Neuronal stem cell (in vitro differentiated cells): ENCODE measurements at places on chromosomes 16 and 17.

- DNase-seq = no peak
Observed at GRCh38 chr17:19456016-19456927, 45.2 kb downstream of the RNF112 start.

DNA sequence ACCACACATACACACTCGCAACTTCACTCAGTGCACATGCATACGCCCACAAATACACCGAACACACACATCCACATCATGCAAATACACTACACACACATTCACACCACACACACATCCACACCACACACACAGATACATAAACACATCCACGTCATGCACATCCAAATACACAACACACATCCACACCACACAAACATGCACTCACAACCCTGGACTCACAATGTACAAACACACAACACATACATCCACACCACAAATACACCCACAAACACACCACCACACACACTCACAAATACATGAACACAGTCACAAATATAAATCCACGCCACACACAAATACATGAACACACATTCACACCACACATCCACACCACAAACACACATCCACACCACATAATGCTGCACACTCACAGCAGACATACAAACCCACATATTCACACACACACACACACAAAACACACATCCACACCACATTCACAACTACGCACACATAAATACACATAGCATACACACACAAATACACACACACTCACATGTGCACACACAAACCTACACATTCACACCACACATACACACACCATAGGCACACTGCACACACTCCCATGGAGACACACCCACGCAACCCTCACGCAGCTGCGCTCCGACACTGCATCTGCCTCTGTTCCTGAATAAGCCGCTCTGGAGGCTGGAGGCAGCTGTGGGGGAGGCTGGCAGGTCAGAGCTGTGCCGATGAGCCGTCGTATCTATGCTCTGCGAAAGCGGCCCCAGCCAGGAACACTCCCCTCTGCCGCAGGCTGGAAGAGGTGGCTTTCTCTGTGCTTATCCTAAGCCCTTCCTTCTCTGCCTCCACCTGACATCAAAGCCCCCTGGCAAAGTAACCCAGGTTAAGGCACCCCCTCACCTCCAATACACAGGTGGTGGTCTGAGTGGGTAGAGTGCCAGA lies 141.8 kb downstream of the GRIN2A start:
- no peak for DNase-seq

GRCh38 chr16:1553946-1554825 lies 20.7 kb downstream of the TMEM204 start:
- DNase-seq = no peak

GRCh38 chr17:78780335-78780734 lies 1.7 kb downstream of the CYTH1 start:
- DNase-seq = no peak

GRCh38 chr16:2591476-2592240 lies 53.8 kb downstream of the PDPK1 start:
- DNase-seq = no peak

- no peak for DNase-seq
Observed at GRCh38 chr16:4246777-4247459, 5.0 kb upstream of the SRL start.

DNA sequence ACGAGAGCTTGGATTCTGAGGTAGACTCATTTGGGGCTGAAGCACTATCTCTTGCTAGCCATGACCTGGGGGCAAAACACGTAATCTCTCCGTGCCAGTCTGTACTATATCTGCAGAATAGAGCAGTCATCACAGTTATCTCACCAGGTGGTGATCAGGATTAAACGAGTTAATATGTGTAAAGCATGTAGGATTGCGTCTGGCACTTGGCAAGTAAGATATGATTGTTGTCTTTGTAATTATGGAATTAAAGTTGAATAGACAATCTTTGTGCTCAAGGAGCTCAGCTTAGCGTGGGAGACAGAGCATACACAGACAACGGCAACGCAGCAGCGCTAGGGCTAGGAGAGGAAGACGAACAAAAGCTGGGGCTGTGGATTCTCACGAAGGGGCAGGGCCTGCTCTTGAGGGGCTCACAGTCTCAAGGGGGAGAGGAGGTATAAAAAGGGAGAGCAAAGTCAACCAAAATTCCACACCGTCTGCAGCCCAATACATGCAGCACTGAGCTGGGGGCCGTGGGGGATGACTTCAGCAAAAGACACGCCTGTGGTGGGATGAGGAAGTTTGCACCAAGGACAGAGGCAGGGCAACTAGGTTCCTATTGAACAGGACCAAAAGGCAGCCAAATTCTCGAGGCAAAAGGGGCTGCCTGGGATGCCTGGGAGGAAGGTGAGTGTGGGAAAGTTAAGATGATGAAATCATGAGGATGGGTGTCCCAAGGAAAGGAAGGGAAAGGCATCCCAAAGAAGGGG lies 68.6 kb downstream of the SDK2 start:
- no peak for DNase-seq

DNA sequence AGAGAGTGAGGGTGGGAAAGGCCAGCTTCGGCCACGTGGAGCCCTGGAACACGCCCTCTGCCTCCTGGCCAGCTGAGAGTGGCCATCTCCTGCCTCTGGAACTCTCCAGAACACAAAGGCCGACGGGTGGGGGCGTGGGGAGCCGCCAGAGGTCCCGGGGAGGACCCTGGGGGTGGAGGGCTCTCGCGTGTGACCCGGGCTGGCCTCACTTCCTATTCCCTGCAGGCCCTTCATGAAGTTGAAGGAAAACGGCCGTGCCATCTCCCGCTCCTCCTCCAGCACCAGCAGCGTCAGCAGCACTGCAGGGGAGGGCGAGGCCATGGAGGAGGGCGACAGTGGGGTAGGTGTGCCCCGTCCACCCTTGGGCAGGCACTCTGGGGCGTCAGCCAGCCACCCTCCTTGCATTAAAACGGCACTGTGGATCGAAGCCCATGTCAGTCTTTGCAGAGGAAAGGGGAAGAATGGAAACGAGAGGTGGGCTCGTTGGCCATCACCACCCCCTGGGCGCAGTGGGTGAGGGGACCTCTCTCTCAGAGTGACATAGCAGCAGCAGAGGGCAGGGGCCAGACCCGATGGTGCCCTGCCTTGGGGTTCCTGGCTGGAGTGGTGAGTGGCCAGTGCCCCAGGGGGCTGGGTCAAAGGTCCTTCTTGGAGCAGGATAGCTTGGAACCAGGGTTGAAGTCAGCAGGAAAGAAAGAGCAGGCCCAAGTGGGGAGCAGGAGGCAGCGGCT lies 37.1 kb downstream of the OR1D5 start:
- DNase-seq = no peak

DNA sequence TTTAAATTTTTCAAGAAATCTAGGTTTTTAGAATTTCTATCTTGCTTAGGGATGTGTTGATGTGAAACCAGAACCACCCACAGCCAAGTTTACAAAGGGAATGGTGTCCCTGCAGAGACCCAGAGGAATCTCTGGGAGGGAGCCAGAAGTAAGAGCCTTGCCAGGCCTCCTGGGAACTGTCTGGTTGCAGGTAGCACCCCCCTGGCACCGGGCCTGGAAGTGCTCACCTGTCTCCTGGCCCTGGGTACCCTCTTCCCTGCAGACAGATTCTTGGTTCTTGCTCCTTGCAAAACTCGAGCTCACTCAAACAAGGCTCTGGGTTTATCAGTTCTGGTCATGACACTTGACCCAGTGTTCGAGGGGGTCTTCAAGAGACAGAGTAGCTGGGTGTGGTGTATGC lies 24.6 kb upstream of the ZFP90 start:
- DNase-seq = no peak

DNA sequence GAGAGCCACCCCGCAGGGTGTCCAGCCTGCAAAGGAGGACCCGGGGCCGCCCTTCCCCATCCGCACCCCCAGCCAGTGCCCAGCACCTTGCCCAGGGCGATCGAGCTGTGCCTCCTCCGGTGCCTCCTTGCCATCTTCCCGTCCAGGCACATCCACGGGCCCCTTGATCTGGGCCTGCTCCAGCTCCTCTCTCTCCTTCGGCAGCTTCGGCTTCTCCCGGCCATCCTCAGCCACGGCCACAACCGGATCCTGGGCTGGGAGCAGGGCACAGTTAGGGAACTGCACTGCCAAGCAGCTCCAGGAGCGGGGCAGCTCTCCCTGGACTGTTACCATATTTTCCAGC lies 13.8 kb downstream of the NDUFAF8 start:
- DNase-seq = no peak

GRCh38 chr17:881778-882177 lies 97.8 kb downstream of the NXN start:
- no peak for DNase-seq

GRCh38 chr16:48978501-48978900 lies 303.1 kb downstream of the CBLN1 start:
- no peak for DNase-seq

DNA sequence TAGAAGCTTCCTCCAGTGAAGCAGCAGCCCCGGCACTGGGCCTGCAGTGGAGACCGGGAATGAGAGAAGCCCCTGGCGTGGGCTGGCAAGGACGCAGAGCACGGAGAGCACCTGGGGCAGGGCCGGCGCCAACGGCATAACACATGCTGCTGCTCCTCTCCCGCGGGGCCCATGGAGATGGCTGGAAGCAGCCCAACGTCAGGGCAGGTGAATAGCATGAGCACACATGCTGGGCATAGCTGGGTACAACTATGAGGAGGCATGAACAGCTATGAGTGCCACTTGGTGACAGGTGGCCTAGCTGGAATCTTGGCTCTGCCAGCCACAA lies 46.4 kb downstream of the IRF8 start:
- DNase-seq = no peak

- DNase-seq = peak; percentile 68
Observed at GRCh38 chr17:50087246-50087911, 7.8 kb upstream of the PDK2 start.

- no peak for DNase-seq
Observed at GRCh38 chr17:40360091-40360490, 4.4 kb downstream of the GJD3 start.

- DNase-seq = peak; percentile 39
Observed at GRCh38 chr17:32142857-32143526, 690 bp downstream of the RHOT1 start.

DNA sequence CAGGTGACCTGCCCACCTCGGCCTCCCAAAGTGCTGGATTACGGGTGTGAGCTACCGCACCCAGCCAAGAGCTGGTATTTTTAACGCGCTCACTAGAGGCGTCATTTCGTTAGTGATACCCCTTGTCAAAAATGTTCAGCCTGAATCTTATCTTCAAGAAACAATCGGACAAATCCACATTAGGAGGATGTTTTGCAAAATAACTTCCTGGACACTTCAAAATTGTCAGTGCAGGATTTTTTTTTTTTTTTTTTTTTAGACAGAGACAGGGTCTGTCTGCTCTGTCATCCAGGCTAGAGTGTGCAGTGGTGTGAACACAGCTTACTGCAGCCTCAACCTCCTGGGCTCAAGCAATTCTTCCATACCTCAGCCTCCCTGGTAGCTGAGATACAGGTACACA lies 63.0 kb downstream of the RMI2 start:
- no peak for DNase-seq

DNA sequence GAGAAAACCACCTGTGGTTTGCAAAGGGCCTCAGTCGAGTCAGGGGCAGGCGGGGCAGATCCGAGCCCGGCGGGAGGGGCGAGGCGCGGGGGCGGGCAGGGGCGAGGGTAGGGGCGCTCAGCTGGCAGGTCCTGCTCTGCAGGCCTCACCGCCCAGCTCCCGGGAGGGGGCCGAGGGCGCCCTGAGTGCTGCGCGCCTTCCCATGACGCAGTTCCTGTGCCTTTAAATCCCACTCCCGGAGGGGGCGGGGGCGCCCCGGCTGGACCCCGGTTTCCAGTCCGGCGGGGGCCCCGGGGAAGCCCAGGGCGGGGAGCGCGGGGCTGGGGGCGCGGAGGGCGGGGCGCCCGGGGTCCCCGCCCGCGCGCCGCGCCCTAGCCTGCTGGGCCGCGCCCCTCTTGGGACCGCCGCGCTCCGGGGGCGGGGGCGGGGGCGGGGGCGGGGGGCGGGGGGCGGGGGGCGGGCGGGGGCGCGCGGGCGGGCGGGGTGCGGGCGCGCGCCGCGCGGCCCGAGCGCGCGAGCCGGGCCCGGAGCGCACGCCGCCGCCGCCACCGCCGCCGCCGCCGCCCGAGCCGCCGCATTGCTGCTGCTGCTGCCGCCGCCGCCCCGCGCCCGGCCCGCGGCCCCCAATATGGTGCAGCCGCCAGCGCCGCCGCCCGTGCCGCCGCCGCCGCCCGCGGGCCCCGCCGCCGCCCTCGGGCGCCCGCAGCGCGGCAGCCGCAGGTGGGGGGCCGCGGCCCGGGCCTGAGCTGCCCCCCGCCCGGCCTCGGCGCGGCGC lies at the start of gene JPH3:
Gene JPH3, plus strand, starts transcription at position 508 of the 775 bp plus-strand sequence. CDS start 639 bp downstream, outside the sequence.
- DNase-seq = peak; percentile 54

- no peak for DNase-seq
Observed at GRCh38 chr16:14483819-14484385, 146.2 kb downstream of the PARN start.
